Ascending aorta (tissue), 2 donors: ENCODE measurements at places on chromosomes 11 and 22.

DNA sequence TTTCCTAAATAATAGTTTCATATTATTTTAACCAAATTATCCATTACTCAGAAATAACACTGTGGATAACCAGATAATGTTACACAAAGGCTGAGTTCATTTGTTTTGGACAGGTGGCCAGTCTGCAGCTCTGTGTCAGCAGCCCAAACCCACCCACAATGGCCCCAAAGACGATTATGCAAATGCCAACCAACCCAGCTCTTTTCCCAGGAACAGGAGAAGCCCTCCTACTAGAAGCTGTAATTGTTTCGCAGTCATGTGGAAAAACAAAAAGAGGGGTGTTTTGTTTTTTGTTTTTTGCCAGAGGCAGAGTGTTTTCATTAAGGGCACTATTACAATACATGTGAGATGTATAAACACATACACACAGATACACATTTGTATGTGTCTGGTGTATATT is 102.1 kb downstream of the FCHSD2 start:
- no peak for DNase-seq

- DNase-seq, result no peak
Measured at GRCh38 chr22:19402642-19403191, 28.8 kb downstream of the HIRA start.

DNA sequence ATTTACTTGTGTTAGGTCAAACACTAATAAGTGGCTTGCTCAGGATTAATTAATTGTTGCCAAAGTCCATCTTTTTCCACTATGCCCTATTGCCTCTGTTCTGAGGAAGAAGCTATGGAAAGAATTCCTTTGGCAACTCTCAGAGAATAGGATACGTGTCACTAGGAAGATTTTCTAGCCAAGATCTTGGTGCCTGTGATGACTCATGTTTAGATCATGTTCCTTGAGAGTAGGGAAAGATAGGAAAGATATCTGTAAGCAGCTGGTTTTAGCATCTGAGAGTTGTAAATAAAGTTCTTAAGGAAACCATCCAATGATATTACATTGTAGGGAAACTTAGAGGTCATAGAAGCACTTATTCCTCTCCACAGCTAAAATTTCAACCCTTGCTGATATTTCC is 15.7 kb downstream of the SLN start:
- no peak for DNase-seq

DNA sequence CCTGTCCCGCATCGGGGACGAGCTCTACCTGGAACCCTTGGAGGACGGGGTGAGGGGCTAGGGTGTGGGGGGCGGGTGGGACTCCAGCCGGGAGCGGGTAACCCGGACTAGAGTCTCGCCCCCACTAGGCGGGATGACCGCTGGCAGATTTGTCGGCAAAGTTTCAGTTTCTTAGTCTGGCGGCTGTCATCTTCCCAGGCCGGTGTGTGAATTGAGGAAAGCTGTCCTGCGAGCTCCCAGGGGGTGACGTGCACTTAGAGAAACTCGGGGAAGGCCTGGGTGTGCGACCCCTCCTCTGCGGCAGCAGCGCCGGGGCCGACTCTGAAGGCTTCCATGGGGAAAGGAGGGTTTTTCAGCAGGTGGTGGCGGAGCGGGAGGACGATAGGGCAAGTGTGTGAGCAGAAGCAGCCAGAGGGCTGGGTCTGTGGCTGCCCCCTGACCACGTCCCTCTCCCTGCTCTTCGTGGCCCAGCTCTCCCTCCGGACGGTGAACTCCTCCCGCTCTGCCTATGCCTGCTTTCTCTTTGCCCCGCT is 463 bp downstream of the RAD9A start:
- no peak for DNase-seq

GRCh38 chr11:131880316-131880715 is 509.9 kb downstream of the NTM start:
- no peak for DNase-seq

DNA sequence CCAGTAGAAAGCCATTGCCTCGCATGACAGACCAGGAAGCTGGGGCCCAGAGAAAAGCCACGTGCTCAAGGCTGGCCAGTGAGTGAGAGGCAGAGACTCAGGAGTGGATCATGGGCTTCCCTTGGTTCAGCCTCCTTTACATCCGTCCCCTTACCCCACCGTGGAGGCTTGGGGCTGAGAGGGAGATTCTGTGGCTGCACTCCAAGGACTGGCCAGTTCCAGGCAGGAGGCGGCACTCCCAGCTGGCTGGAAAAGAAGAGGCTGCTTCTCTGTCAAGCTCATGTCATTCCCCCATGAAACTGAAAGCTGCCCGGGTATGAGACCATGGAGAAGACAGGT is 6.6 kb upstream of the ASCL2 start:
- DNase-seq, result no peak

GRCh38 chr11:14058061-14058460 is 95.5 kb downstream of the SPON1 start:
- no peak for DNase-seq

GRCh38 chr11:10499874-10500601 is 40.9 kb downstream of the RNF141 start:
- DNase-seq, result peak; percentile 62

GRCh38 chr11:16977994-16978315 is 36.3 kb downstream of the PLEKHA7 start:
- no peak for DNase-seq

DNA sequence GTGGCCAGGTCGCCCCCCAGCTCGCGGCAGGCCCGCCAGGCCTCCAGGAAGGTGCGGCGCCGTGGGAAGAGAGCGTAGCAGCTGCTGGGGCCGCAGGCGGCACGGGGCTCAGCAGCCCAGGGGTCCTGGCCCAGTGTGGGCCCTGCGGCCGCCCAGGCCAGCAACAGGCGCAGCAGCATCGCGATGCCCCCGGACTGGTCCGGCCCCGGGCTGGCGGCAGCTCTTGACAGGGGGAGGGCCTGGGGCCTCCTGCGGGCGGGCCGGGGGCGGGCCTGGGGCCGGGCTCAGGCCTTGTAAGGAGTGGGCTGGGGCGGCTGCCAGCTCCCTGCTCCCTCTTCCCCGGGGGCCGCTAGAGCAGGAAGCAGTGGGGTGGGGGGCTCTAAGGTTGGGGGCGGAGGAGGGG is at the start of gene CD248:
CD248 (minus strand) TSS at position 196 of the 403 bp plus-strand sequence; CDS start at position 179, 17 bp downstream.
- DNase-seq, result no peak

GRCh38 chr11:116702772-116703385 is 69.9 kb downstream of the BUD13 start:
- DNase-seq, result peak; percentile 9

DNA sequence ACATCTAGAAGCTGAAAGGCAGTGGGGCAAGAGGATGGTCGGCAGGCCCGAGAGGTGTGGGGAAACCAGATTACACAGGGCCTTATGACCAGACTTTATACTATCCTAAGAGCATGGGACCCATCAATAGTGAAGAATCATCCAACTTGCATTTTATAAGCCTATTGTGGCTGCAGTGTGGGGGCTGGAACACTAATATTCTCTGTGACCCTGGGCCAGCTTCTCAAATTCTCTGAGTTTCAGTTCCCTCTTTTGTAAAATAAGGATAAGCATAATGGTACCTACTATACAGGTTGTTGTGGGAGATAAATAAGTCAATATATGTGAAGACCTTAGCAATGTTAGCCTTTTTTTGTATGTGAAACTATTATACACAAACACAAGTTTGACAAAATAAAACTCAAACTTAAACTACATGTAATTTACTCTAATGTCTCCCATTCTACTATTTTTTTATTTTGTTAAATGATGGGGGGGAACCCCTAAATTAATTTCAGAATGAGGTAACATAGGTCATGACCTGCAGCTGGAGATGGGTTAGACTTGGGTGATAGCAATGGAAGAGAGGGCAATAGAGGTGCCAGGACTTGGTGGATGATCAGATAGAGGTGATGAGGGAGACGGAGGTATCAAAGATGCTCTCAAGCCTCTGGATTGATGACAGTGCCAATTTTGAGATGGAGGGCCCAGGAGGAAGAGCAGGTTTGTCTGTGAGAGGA is 30.1 kb downstream of the SMCO4 start:
- no peak for DNase-seq

GRCh38 chr11:76266286-76267100 is 60.2 kb upstream of the WNT11 start:
- DNase-seq, result no peak

DNA sequence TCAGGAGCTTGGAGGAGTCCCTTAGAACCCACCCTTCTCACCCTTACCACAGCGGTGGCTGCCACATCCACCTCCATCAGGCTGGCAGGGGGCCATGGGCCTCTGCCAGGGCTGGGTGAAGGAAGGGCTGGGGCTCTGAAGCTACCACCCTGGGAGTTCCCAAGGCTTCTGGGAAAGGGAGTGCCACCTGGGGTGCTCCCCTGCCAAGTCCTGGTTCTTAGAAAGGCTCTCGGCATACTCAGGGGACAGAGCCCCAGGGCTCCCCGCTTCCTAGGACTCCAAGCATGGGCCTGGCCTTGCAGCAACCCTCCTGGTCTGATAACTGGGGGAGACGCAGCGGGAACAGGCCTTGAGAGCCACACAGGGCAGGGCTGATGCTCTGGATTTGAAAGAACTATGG is 438 bp upstream of the PLA2G3 start:
- DNase-seq, result no peak

GRCh38 chr11:119941636-119942411 is 196.1 kb downstream of the TRIM29 start:
- no peak for DNase-seq

GRCh38 chr22:27750584-27751265 is 50.8 kb downstream of the MN1 start:
- no peak for DNase-seq

- DNase-seq, result no peak
Measured at GRCh38 chr11:71349627-71350026, 97.2 kb upstream of the SHANK2 start.

DNA sequence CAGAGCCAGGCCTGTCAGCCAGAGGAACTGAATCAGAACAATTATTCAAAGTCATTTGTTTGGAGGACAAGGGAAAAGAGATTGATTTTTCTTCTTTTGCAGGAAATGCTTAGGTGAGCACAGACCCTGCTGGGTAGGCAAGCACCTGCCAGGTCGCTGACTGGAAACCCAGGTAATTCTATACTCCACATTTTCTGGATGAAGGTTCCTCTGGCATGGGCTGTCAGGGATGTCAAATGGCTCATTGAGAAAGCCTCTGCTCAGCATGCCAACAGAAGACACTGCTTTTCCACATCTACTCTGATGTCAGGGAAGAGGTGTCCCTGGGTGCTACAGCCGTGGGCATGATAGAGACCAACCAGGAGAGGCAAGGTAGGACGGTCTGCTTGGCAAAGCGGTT is 166.7 kb upstream of the SYN3 start:
- DNase-seq, result no peak

DNA sequence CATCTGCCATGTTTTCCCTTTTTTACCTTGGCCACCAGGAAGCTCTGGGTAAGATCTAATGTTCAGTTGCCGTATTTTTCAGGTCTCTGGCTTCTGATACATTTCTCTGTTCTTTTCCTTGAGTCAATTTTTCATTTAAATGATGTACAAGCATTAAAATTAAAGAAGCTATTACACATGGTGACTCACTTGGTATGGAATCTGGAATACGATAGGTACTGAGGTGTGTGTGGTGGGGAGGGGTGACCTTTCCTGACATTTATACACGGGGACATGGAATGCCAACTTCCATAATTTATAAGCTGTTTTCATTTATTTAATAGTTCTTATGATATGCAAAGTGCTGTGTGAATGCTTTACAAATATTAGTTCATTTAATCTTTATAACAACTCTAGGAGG is 47.8 kb upstream of the ALX4 start:
- DNase-seq, result no peak

DNA sequence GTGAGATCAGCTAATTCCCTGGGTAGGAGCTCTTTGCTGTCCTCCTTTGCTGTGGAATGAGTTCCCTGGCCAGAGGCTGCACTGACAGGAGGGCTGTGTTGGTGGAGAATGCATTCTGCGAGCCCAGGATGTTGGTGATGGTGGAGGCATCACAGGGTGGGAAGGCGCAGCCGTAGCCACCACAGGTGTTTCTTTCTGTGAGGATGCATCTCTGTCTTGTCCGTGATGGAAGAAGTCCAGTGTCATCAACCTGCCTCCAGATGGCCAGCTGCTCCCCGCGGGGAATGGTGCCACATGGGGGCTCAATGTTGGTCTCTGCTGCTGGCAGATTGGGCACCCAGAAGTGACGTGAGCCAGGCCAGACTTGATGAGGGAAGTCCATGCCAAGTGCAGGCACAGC is 972.1 kb downstream of the TBC1D22A start:
- DNase-seq, result no peak

GRCh38 chr11:11284481-11284880 is 68.6 kb downstream of the CSNK2A3 start:
- DNase-seq, result no peak

GRCh38 chr11:118870396-118871343 is 13.0 kb upstream of the CXCR5 start:
- DNase-seq, result peak; percentile 89

DNA sequence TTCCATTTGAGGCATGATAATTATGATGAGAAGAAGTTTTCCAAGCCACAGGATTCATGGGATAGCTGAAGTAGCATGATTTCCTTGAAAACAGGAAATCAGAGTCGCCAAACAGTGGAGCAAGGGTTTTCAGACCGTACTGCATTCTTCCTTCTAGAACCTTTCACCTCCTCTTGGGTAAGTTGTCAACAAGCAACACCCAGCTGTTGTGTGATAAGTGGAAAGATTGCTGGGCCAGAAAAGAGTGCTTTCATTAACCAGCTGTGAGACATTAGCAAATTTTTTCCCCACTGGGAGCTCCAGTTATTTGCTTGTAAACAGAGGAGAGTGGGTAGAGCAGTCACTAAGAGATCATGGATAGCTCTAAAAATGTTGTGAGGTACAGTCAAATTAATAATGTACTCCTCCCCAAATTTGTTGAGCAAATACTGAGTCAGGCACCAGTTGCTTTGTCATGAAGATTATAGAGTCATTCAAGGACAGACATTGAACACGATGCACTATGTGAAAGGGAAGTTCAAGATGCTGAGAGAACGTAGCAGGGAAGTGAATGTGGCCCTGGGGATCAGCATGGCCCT is 11.7 kb upstream of the MPEG1 start:
- DNase-seq, result no peak
